ENCODE measurements at places on chromosomes 3 and 15.
A peak's percentile ranks its signal among the peaks of the same experiment; 100 is the strongest.

- no peak overlapping the region for H3K4me3 ChIP-seq
- H3K36me3 ChIP-seq = no peaks in the 10 kb centered on the region
- no peak overlapping the region for H3K27ac ChIP-seq
- H3K4me1 ChIP-seq = no peaks in the 10 kb centered on the region
- DNase-seq = no peak
Observed at GRCh38 chr15:82894971-82895520, 57.5 kb downstream of the HOMER2 start.

DNA sequence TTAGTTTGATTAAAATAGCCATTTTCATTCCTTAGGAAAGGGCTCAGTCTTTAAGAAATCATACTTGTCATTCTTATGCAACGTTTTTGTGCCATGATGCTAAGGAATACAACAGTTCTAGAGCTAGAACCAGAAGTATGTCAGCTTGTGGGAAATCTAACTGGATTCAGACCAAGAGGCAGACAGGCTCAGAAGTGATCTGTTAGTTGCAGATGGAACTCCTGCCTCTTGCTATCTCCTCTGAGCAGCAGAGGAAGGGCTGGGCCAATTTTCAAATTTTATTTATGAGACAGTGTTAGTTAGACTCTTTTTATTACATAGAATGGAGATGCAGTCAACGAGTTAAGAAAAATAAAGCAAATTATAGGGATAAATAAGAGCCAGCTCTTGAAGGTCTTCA lies 48.5 kb upstream of the RYR3 start:
- H3K36me3 ChIP-seq = no peaks in the 10 kb centered on the region
- no peak for DNase-seq
- H3K4me3 ChIP-seq = no peak overlapping the region
- no peak overlapping the region for H3K27ac ChIP-seq
- H3K27me3 ChIP-seq = no peaks in the 10 kb centered on the region

GRCh38 chr15:75661100-75661755 lies 13.5 kb downstream of the SNX33 start:
- no peak overlapping the region for H3K4me3 ChIP-seq
- no peak overlapping the region for H3K27ac ChIP-seq
- H3K4me1 ChIP-seq = no peaks in the 10 kb centered on the region
- no peak for DNase-seq

GRCh38 chr3:106333911-106334618 lies 465.3 kb upstream of the CBLB start:
- DNase-seq = peak; percentile 84
- peak overlapping the region; percentile 67 for H3K4me3 ChIP-seq
- H3K27me3 ChIP-seq = no peaks in the 10 kb centered on the region
- peak overlapping the region; percentile 97 for H3K27ac ChIP-seq
- peaks cover 89% of the 10 kb centered on the region for H3K4me1 ChIP-seq

- H3K4me3 ChIP-seq = no peak overlapping the region
- peaks cover 5% of the 10 kb centered on the region for H3K4me1 ChIP-seq
- peaks cover 14% of the 10 kb centered on the region for H3K36me3 ChIP-seq
- H3K27me3 ChIP-seq = no peaks in the 10 kb centered on the region
- no peak for DNase-seq
Observed at GRCh38 chr3:158330870-158331269, 221.0 kb downstream of the RSRC1 start.

DNA sequence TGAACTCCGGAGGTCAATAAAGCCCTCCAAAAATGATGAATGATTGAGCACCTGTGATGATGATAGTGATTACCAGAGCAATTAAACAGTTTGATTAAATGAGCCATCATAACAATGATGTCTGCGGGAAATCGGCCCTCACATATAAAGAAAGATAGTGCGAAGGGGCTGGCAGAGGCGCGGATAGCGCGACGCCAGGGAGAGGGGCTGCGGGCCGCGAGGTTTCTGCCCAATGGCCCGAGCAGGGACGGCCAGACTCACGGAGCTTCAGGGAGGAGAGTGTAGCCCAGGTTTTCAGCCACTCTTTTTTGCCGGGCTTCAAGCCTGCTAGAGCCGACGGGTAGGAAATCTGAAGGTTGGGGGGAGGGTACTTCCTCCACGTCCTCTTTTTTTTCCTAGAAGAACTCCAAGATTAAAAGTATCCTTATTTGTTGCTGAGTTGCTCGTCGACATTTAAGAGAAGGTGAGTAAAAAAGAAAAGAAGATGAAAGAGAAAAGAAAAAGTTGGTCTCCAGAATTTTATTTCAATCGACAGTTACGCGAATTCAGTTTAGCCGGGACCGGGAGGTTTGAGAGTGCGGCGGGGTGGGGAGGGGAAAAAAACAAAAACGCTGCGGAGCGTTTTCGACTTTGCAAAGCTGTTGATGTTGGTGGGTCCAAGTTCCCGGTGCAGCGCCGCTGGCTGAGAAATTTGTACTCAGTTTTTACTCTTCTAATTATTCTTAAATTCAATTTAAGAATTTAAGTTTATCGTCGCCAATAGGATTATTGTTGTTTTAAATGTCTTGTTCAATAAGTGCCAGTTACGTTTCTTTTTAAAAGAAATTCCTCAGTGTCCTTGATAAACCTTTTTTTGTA lies 2.2 kb upstream of the MEIS2 start:
- peaks cover 32% of the 10 kb centered on the region for H3K4me1 ChIP-seq
- H3K4me3 ChIP-seq = peak overlapping the region; percentile 9
- peaks cover 83% of the 10 kb centered on the region for H3K27me3 ChIP-seq
- no peak overlapping the region for H3K27ac ChIP-seq

DNA sequence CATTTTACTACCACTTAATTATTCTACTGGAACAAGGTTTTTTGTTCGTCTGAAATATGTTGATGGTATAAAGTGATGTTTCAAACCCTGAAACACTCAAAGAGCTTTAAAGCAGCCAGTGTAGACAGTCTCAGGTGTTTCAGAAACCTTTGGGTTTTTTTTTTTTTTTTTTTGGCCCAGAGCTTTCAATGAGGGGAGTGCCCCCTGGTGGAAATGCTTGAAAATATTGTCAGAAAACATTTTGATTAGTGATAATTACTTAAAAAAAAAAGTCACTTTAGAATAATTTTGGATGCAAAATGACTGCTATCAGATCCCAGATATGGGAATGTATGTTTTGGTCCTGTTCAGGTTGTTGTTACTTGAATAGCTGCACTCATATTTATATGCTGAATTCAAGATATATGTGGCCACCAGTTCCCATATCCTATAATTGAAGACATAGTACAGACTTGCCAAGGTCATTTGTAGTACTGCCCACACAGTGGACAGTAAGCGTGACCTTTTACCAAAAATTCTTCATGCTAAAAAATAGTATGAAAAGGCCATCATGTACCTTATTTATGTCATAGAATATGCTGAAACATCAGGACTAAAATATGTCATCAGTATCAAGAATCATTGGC lies 35.9 kb downstream of the SATB1 start:
- H3K4me1 ChIP-seq = peaks cover 75% of the 10 kb centered on the region
- peak; percentile 31 for DNase-seq
- no peak overlapping the region for H3K4me3 ChIP-seq

GRCh38 chr3:71288269-71288930 lies 295.1 kb downstream of the FOXP1 start:
- H3K4me3 ChIP-seq = no peak overlapping the region
- H3K36me3 ChIP-seq = peaks cover 32% of the 10 kb centered on the region
- peaks cover 60% of the 10 kb centered on the region for H3K4me1 ChIP-seq
- no peak for DNase-seq

DNA sequence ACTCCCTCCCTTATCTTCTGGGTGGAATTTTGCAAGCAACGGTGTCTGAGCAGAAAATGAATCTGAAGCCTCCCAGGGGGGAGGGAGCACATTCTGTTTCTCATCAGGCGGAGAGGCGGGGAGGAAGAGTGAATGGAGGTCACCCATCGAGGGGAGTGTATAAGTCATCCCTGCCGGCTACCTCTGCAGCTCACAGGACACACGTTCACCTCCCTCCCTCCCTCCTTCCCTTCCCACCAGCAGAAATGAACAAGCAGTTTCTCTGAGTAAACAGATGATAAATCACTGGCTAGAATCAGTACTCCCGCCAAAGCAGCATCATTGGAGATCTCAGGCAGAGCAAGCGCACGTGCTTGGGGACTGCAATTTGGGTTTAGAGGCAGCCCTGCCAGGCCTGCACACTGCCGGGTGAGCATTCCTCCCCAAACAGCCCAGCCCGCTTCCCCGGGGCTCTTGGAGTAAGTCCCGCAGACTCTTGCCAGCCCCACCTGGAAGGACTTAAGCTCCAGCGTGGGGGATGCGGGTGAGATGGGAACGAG lies 38.3 kb downstream of the CPN2 start:
- DNase-seq = no peak
- no peak overlapping the region for H3K27ac ChIP-seq

DNA sequence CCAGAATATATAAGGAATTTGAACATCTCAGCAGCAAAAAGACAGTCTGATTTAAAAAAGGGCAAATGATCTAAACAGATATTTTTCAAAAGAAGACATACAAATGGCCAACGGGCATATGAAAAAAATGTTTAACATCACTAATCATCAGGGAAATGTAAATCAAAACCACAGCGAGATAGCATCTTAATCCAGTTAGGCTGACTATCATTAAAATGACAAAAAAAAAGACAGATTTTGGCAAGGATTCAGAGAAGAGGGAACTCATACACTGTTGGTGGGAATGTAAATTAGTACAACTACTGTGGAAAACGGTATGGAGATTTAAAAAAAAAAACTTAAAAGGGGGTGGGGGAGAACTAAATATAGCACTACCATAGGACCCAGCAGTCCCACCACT lies 47.9 kb downstream of the RNF13 start:
- H3K4me1 ChIP-seq = peaks cover 4% of the 10 kb centered on the region
- no peak for DNase-seq
- H3K36me3 ChIP-seq = peaks cover 39% of the 10 kb centered on the region
- no peaks in the 10 kb centered on the region for H3K27me3 ChIP-seq
- no peak overlapping the region for H3K27ac ChIP-seq
- H3K4me3 ChIP-seq = no peak overlapping the region

GRCh38 chr15:32716915-32717425 lies 834 bp upstream of the GREM1 start:
- H3K27me3 ChIP-seq = peaks cover 63% of the 10 kb centered on the region
- DNase-seq = peak; percentile 4
- H3K4me1 ChIP-seq = peaks cover 11% of the 10 kb centered on the region
- no peaks in the 10 kb centered on the region for H3K36me3 ChIP-seq

DNA sequence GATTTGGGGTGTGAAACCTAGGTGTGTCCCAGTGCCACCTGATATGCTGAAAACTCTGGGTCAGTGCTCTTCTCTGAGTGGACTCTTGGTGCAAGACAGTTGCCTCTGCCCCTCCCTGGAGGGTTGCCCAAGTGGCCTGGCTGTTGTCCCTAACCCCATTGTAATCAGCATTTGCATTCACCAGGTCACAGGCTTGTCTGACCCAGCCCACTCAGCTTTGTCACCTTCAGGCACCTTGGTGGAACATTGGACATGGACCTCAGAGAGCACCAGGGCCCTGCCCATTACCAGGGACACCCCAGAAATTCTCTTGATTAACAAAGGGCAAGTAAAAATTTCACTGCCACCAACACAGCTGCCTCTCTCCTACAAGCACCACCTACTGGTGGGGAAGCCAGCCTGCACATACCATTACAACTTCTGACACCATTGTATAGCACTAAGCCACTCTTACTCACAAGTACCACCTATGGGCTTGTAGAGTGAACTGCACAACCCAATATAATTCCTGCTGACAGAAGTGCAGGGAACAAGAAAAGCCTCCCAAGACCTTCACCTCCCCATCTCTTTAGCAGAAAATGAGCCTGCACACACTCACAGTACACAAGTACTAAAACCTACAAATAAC lies 324.6 kb downstream of the EPHA6 start:
- H3K4me1 ChIP-seq = no peaks in the 10 kb centered on the region
- H3K27ac ChIP-seq = no peak overlapping the region
- H3K4me3 ChIP-seq = no peak overlapping the region
- DNase-seq = no peak

DNA sequence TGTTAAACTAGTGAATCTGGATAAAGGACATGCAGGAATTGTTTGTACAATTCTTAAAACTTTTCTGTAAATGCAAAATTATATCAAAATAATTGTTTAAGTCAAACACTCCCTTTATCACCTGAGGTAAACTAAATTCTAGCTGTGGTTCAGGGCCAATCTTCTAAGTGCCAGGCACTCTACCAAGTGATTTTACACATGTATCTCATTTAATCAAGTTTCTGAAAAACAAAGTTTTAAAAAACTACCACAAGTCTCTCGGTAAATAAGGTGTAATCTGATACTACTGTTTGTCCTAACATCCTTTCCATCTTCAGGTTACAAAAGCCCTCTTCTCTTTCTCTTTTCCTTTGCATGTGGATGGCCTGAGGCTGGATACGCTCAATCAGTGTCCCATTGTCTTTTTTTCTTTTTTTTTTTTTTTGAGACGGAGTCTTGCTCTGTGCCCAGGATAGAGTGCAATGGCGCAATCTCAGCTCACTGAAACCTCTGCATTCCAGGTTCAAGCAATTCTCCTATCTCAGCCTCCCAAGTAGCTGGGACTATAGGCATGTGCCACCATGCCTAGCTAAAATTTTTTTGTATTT lies 19.3 kb downstream of the IFT80 start:
- DNase-seq = no peak

- H3K27me3 ChIP-seq = no peaks in the 10 kb centered on the region
- H3K36me3 ChIP-seq = peaks cover 7% of the 10 kb centered on the region
- no peak for DNase-seq
- no peak overlapping the region for H3K4me3 ChIP-seq
Observed at GRCh38 chr3:100099621-100100020, 14.7 kb downstream of the FILIP1L start.

DNA sequence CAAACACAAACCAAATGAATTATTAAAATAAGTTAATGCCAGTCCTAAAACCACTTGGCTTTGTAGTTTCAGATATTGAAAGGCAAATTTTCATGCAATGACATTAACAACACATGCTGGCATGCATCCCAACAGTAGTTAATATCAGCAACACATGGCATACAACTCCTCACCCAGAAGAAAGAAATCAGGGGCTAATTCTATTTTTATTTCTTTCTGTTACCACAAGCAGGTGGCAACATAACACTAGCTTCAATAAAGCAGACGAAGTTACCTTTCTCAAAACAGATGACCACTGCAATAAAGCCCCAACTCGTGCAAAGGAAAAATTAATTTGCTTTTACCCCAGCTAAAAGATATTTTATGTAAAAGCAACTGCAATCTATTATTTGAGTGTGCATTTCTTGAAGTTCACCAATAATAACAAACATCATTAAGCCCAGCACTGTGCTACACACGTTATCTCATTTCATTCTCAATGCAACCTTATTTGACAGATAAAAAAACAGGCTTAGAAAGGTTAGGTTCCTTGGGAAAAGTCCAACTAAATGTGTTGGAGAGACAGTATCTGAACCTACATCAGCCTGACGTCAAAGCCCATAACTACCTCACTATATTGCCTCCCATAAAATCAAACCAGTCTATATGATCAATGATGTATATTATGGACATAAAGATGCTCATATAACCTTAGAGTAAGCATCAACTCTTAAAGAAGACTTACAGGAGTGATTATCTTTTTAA lies 2.8 kb downstream of the TOP2B start:
- peaks cover 61% of the 10 kb centered on the region for H3K4me1 ChIP-seq
- DNase-seq = no peak
- peak overlapping the region; percentile 83 for H3K4me3 ChIP-seq
- H3K27me3 ChIP-seq = no peaks in the 10 kb centered on the region

GRCh38 chr3:178043084-178043483 lies 493.2 kb upstream of the KCNMB2 start:
- H3K27ac ChIP-seq = no peak overlapping the region
- no peak for DNase-seq
- no peaks in the 10 kb centered on the region for H3K4me1 ChIP-seq

Data from activated CD4-positive, alpha-beta T cell treated with anti-CD3 and anti-CD28 coated beads for 36 hours (primary cell).